ENCODE measurements at places on chromosomes 11 and 22.

- DNase-seq = no peak
Measured at GRCh38 chr22:29581799-29582198, 886 bp upstream of the NIPSNAP1 start.

DNA sequence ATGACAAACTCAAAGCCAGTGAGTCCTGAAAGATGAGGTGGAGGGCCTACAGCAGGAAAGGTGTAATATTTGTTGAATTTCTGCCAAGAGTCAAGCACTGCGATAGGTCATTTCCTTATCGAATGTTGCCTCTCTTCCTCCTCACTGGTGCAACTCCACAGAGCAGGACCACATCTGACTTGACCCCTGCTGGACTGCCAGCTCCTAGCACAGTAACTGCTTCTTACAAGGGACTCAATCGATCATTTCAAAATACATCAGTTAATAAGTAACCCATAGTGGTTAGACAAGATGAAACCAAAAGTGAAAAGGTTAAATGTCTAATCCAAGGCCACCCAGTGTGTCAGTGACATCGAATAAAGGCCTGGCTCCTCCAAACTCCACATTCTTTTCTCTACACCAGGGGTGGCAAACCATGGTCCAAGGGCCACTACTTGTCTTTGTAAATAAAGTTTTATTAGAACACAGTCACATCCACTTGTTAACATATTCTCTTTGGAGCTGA is 98.5 kb upstream of the CSNK2A3 start:
- no peak for DNase-seq

- no peak for DNase-seq
Measured at GRCh38 chr22:46517255-46517761, 20.1 kb downstream of the CELSR1 start.

DNA sequence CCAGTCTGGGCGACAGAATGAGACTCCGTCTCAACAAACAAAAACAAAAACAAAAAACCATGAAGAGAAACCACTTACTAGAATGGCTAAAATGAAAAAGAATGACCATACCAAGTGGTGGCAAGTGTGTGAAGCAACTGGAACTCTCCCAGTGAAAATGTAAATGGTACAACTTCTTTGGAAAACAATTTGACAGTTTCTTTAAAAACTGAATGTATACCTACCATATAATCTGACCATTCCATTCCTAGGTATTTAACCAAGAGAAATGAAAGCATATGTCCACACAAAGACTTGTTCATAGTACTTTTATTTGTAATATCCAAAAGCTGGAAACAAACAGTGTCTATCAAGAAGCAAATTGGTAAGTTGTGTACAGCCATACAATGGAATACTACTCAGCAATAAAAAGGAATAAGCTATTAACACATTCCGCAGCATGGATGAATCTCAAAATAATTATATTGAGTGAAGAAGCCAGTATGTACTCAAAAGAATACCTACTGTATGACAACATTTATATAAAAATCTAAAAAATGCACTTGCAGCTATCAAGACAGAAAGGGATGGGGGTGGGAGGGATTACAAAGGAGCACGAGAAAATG is 27.7 kb downstream of the DGCR2 start:
- no peak for DNase-seq

DNA sequence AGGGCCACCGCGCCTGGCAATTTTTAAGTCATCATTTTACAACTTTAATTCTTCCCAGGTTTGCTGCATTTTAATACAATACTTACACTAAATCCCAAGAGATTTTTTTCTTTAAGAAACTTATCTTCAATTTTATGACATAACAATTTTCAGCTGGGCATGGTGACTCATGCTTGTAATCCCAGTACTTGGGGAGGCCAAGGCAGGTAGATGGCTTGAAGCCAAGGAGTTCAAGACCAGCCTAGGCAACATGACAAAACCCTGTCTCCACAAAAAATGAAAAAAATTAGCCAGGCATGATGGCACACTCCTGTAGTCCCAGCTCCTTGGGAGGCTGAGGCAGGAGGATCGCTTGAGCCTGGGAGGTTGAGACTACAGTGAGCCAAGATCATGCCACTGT is 38.8 kb downstream of the CLDN25 start:
- DNase-seq = no peak

DNA sequence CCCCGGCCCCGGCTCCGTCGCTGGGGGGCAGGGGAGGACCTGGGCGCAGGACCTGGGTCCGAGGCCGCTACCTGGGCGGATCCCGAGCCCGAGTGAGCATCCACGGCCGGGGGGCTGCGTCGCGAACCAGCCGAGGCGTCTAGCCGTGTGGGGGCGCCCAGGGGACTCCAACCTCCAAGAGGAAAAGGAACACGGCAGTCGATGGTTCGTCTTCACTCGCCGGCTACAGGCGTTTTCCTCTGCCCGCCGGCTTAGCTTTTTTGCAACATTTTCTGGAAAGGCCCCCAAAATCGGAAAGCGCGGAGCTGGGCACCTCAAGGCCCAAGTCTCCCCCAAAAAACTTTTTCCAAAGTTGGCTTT is 666 bp downstream of the PDGFB start:
- no peak for DNase-seq

DNA sequence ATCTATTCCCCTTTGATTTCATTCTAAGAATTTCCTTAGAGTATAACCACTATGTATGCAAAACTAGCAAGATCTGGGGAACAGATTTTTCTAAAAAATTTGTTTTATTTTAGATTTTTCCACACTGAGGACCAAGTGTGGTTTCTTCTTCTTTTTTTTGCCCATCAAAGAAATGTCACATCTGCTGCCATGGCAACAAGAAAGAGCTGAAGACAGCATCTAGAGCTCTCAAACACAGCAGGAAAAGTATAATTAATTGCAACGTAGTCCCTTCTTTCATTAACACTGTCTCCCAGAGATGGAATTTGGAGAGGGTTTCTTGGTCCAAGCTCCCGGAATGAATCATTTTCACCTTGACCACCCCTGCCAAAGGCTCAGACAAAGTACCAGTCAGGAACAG is 256.7 kb upstream of the CCDC90B start:
- no peak for DNase-seq

GRCh38 chr11:21810650-21811049 is 382.2 kb upstream of the ANO5 start:
- no peak for DNase-seq

GRCh38 chr22:40449676-40450035 is 79.3 kb downstream of the SGSM3 start:
- no peak for DNase-seq

DNA sequence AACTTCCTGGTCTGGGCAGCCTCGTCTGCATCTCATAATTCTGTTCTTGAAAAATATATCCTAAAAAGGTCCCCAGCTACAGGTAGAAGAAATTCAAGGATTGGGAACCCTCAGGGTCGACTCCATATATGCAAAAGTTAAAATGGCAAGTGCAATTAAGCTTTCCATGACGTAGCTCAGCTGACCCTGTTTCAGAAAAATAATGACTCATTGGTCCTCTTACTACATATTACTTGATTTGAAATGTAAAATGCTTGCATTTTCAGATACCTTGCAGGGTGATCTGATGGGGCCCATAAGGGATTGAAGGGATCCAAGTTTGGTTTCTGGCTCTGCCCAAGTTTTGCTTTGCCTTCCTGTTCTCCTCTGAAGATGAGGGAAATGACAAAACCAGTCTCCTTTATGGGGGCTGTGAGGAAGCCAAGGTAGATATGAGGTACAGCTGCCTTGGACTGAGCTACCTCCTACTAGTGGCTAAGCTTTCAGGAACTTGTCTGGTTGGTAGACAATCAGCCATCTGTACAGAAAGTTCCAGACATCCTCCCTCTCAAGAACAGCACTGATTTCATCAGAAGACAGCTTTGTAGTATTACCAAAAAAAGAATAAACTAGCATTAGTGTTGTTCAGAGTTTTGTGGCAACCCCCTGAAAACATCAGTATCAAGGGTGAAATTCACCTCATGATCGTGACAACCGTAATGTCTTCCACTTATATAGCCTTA is 177.3 kb downstream of the DBX1 start:
- DNase-seq = no peak

- no peak for DNase-seq
Measured at GRCh38 chr11:119650251-119650650, 78.7 kb downstream of the NECTIN1 start.

DNA sequence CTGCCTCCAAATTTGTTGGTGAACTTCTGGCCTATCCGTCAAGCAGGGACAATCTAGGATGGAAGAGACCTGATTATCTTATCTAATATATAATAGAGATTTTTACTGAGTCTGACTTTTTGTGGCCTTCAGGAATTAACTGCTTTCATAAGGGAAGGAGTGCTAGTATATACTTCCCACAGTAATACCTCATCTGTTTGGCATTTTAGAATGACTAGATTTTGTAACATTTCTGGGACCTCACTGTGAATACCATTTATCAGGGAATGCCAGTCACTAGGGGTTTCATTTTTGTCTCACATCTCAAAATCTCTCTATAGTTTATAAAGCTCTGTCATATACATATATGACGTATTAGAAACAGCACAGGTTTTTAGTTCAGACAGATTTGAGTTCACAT is 114.3 kb downstream of the INSC start:
- DNase-seq = no peak

DNA sequence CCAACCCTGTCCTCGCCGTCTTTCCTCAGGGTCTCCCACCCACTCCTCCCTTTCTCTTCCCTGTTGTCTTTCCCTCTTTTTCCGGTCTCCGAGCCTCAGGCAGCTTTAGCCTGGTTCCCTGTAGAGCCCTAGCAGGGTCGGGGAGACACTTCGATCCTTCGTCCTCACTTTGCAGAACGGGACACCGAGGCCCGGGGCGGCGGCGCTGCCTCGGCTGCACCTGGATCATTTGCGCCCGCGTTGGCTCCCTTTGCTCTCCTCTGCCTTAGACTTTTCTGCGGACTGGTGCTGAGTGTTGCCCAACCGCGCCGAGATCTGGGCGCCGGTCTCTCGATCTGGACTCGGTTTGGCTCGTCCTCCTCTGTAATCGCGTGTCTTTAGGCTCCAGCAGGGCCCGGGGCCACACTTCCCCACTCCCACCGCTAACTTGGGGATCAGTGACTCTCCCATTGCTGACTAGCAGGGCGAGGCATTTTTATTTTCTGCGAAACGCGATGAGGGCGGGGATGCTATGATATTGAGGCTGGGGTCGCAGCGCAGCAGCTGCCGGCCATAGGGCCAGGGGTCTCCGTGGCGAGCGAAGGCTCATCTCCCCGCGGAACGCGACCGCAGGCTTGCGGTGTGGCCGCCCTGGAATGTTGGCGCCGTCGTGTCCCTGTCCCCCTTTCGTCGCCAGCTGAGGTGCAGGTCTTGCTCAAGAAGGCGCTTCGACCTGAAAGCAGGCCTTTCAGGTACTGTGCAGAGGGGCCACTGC is 1.6 kb upstream of the E2F8 start:
- no peak for DNase-seq

GRCh38 chr11:117796456-117796871 is 552 bp downstream of the DSCAML1 start:
- no peak for DNase-seq

DNA sequence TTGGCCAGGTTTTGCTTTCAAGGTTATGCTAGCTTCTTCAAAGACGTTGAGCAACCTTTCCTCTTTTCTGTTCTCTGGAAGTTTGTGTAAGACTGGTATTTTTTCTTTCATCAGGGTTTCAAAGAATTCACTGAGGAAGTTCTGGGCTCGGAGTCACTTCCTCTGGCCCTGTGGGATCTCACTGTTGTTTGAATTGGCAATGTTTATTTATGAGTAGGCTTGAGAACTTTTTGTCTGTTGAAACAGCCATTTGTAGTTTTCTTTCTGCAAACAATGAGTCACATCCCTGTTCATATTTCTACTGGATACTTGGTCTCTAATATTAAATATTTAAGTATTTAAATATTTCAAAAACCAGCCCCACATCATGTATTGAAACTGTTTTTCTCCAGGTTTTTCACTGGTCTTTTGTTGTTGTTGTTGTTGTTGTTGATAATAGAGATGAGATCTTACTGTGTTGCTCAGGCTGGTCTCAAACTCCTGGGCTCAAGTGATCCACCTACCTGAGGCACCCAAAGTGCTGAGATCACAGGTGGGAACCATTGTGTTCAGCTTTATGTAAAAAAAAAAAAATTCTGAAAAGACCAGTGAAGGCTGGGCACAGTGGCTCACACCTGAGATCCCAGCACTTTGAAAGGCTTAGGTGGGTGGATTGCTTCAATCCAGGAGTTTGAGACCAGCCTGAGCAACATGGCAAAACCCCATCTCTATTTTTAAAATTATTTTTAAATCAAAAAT is 26.9 kb downstream of the SUSD2 start:
- no peak for DNase-seq

DNA sequence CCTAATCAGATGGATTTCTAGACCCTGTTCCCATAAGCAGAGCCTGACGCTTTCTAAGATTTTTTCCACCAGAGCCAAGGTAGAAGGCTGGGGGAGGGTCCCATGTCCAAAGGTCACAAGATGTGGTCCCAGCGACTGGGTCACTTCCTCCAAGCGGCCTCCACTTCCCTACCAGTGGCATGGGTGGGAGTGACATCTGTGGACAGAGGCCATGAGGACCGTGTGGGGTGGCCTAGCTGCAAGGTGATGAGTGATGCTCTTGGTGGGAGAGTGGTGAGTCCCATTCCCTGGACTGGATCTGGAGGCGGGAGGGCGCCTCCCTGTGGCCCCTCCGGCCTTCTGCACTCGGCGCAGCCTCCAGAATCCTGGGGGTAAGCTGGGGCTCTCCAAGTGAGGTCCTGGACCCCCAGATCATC is 32.4 kb upstream of the PRR5 start:
- DNase-seq = no peak

- DNase-seq = no peak
Measured at GRCh38 chr22:31088233-31088986, 7.3 kb downstream of the SMTN start.

GRCh38 chr11:42179216-42179615 is 719.8 kb upstream of the LRRC4C start:
- DNase-seq = no peak

DNA sequence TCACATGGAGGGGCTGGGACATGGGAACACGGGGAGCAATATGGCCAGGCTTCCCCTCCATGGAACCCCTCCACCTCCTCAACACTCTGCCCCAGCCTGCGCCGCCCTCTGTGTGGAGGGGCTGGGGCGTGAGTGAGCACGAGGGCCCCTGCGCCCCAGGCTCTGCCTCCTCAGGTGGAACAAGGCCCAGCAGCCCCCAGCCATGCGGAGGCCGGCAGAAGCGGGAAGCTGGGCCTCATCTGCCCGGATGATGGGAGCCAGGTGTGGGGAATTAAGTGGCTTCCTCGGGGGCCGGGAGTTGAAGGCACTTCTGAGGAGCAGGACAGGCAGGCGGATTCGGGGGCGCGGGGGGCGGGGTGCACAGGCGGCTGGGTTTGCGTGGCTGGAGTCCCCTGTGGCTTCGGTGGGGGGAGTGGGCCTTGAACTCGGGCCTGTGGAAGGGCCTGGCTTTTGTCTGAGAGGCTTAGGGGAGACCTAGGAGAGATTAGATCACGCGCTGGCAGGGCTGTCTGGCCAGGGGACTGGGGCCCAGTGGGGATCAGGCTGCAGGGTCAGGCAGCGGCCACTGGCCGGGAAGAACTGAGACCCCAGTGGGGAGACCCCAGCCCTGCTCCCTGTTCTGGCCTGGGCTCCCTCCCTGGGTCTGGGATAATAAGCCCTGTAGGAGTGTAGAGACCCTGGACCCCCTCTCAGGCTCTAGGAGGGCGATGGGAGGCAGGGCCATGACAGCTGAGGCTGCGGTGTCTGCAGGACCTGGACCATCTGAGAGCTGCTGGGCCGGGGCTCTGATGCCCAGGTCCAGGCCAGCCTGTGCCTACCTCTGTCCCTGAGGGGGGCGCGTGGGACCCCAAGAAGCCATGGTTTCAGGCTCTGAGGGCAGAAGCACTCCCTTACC is 13.3 kb downstream of the PRR33 start:
- DNase-seq = no peak

GRCh38 chr11:113546757-113547507 is 71.7 kb upstream of the DRD2 start:
- no peak for DNase-seq
